ENCODE measurements at places on chromosomes 16 and 17.
A peak's percentile ranks its signal among the peaks of the same experiment; 100 is the strongest.

GRCh38 chr16:10511829-10512228 is 68.6 kb downstream of the EMP2 start:
- DNase-seq: no peak

- no peak for DNase-seq
Measured at GRCh38 chr16:12366313-12366712, 389.8 kb downstream of the SNX29 start.

GRCh38 chr17:45681706-45682105 is 102.4 kb upstream of the CRHR1 start:
- DNase-seq: no peak

GRCh38 chr17:73227379-73227778 is 34.3 kb downstream of the CPSF4L start:
- DNase-seq: no peak

DNA sequence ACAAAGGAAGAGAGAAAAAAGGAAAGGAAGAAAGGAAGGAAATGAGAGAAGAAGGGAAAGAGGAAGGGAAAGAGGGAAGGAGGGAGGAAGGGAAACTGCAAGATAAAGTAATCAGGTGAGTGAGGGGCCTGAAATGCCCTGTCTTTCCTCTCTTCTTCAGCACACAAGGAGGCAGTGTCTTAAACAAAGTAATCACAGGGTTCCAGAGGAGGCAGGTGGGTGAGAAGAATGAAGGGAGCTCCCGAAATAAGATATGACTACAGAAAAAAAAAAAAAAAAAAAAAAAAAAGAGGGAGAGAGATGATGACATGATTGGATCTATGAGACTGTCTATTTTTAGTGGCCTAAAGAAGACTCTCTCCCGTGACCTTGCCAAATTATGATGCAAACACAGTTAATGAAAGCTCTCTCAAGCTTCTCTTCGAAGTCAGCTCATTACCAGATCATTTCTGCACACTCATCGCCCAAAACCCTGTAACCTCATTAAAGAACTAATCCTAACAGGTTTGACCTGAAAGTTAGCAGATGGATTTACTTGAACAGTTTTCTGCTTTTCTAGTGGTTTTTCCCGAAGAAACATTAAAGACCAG is 53.6 kb downstream of the CDH11 start:
- peak; percentile 32 for DNase-seq

GRCh38 chr16:70578035-70578434 is 54.4 kb downstream of the SF3B3 start:
- no peak for DNase-seq

DNA sequence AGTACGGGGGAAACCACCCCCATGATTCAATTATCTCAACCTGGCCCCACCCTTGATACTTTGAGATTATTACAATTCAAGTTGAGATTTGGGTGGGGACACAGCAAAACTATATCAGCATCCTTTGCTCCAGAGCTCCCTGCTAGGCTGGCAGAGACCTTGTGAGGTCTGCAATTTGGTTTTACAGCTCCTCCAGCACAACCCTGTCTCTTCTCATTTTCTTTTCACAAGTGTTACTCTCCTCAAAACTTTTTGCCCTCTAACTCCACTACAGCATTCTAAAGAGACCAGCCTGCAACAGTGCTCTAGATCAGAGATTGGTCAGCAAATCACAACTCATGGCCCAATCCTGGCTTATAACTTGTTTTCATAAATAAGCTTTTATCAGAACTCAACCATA is 114.0 kb downstream of the USP31 start:
- no peak for DNase-seq

- no peak for DNase-seq
Measured at GRCh38 chr17:44935116-44935515, 12.5 kb downstream of the KIF18B start.

- DNase-seq: no peak
Measured at GRCh38 chr17:82227629-82228277, 1.1 kb upstream of the SLC16A3 start.

DNA sequence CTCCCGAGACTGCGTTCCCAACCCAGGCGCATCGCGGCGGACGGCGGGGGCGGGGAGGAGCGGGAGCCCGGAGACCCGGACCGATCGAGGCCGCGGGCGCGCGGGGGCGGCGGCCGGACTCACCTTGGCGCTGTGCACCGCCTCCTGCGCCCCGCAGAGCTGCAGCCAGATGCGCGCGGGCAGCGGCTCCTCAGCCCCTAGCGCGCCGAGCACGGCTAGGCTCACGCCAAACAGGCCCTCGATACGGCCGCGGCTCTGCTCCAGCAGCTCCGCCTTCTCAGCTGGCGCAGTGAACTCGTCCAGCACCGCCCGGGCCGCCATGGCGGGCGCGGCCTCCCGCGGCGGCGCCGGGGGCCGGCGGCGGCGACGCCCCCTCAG is 339 bp downstream of the N4BP1 start:
- peak; percentile 18 for DNase-seq

- DNase-seq: no peak
Measured at GRCh38 chr17:12445331-12445730, 220.4 kb upstream of the MYOCD start.

- no peak for DNase-seq
Measured at GRCh38 chr17:39139561-39139960, 11.9 kb downstream of the PLXDC1 start.
